ENCODE measurements at places on chromosomes 16 and 17. TPM values are rescaled to one million over a fixed set of nuclear protein-coding genes. Genes with fewer than 3 reads are reported as not detected.

- DNase-seq, result no peak
Observed at GRCh38 chr16:28873543-28874201, 4.6 kb upstream of the ATP2A1 start.

DNA sequence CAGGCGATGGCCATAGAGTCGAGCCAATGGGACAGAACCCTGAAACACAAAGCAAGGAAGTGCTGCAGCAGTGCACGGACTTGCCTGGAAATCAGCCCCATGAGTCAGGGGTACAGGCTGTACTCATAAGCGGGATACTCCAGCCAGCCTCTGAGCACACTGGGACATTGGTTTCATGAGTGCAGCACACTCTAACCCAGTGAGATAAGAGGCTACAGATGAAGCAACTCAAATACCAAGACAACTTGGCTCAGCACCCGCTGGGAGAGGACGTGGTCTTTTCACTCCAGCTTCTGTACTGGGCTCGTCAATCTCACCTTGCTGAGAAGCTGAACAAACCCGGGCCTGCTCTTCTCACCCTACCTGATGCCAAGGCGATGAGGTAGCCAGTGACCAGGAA lies 98.2 kb downstream of the AXIN2 start:
- no peak for DNase-seq

GRCh38 chr17:49931416-49932137 lies 37.4 kb upstream of the DLX4 start:
- no peak for DNase-seq

DNA sequence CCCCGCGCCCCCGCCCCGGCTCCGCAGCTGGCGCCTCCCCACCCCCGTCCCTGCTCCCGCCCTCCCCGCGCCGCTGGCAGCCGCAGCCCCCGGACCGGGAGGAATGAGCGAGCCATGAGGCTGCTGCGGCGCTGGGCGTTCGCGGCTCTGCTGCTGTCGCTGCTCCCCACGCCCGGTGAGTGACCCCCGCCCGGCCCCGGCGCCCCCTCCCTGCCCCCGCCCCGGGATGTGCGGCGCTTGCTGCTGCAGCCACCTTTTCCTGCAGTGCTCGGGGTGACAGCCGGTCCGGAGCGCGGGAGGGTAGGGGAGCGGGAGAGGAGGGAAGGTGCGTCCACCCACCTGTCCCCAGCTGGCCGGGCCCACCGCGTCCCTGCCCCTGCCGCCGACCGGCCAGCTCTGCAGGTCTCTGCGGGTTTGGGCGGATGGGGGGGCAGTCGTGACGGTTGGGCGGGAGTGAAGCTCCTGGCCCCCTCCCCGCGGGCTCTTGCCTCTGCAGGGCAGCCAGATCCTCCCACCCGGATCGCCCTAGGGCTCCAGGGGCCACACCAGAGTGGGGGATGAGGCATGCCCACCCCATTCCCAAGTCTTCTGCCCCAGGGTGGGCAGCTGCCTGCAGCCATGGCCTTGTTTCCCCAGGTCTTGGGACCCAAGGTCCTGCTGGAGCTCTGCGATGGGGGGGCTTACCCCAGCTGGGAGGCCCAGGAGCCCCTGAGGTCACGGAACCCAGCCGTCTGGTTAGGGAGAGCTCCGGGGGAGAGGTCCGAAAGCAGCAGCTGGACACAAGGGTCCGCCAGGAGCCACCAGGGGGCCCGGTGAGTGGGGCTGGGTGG lies 513 bp downstream of the ADAM11 start:
- DNase-seq, result no peak

- no peak for DNase-seq
Observed at GRCh38 chr16:59573528-59574271, 839.6 kb upstream of the GOT2 start.

DNA sequence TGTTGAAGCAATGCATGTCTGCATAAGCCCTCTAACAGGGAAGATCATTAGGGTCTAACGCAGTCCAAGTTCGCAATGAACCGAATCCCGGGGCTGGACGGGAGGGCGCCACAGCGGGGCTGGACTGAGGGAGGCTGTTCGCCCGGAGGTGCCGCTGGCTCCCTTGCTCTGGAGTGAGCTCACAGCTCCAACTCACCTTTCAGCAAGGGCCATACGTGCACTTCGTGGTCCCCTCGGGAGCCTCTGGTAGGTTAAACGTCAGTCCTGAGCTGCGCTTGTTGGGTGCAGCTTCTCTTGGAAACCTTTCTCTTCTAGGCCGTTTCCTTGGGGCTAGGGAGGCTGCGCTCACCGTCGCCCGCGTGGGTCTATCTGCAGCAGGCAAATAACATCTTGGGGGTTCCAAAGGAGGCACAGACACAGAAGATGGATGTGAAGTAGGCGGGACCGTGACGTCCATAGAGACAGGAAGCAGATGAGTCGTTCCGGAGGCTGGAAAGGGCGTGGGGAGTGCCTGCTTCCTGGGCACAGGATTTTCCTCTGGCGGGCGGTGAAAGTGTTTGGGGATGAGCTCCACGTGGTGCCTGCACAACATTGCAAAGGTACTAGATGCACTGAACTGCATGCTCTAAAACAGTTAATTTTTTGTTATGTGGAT lies 21.9 kb downstream of the ATP2C2 start:
- DNase-seq, result no peak

DNA sequence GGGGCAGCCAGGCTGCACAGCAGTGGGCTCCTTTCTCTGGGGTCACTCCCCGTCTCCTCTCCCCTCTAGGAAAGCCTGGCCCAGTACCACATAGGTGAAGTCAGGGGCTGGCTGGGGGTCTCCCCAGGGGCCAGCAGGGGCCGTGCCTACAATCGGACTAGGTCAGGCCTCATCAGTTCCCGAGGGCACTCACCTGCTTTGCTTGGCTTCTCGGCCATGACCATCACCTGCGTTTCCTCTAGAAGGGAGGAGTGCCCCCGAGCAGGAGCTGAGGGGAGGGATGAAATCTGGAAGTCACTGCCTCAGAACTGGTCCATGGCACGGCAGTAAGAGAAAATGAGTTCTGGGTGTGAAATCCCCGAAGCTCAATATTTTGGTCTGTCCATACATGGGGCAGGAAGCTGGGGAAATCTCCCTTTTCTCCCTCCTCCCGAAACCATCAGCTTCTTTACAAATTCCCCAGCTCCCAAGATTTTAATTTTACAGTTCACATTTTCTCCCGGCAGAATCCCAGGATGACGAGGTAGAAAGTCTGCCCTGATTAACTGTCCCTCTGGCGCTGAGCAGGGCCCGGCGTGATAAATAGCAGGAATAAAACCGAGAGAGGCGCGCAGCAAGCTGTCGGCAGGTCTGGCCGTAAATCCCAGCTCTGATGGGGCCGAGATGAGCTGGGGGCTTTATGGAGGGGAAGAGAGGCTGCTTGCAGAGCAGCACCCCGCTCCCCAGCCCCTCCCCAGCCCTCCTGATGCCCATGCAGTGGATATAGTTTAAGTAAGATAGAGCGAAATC lies 172.1 kb downstream of the RBFOX3 start:
- DNase-seq, result no peak

- DNase-seq, result peak; percentile 13
Observed at GRCh38 chr16:49490321-49490705, 116.7 kb downstream of the C16orf78 start.

- no peak for DNase-seq
Observed at GRCh38 chr17:76065775-76066174, 6.5 kb downstream of the SRP68 start.

DNA sequence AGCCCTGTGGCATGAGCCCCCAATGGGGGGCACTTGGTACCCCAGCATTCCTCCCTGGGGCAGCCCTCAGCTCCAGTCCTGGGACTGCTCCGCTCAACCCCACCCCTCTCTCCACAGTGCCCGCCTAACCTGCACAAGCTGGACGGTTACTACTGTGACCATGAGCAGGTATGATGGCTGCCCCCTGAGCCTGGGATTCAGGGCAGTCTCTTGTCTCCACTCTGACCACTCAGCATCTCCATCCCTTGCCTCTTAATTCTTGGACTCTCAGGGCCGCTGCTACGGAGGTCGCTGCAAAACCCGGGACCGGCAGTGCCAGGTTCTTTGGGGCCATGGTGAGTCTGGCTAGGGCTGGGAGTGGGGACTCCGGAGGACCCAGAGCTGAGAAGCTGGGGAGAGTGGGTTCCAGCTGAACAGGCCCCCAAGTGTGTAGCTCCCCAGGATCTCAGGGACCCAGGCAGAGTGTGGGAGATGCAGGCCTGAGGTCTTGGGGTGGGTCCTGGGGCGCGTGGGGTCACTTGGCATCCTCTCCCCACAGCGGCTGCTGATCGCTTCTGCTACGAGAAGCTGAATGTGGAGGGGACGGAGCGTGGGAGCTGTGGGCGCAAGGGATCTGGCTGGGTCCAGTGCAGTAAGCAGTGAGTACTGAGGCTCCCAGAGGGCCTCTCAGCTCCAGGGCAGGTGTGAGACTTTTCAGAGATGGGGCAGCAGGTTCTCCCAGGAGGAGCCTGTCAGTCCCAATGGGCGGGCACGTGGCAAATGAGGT lies 18.0 kb downstream of the ADAM11 start:
- DNase-seq, result no peak

GRCh38 chr16:66360624-66361324 lies 5.7 kb upstream of the CDH5 start:
- no peak for DNase-seq

- DNase-seq, result no peak
Observed at GRCh38 chr17:34283571-34283970, 2.0 kb upstream of the CCL11 start.

GRCh38 chr17:49015924-49016774 lies 19.0 kb downstream of the IGF2BP1 start:
- peak; percentile 15 for DNase-seq

- DNase-seq, result no peak
Observed at GRCh38 chr16:64416216-64417005, 705.5 kb downstream of the CDH11 start.

DNA sequence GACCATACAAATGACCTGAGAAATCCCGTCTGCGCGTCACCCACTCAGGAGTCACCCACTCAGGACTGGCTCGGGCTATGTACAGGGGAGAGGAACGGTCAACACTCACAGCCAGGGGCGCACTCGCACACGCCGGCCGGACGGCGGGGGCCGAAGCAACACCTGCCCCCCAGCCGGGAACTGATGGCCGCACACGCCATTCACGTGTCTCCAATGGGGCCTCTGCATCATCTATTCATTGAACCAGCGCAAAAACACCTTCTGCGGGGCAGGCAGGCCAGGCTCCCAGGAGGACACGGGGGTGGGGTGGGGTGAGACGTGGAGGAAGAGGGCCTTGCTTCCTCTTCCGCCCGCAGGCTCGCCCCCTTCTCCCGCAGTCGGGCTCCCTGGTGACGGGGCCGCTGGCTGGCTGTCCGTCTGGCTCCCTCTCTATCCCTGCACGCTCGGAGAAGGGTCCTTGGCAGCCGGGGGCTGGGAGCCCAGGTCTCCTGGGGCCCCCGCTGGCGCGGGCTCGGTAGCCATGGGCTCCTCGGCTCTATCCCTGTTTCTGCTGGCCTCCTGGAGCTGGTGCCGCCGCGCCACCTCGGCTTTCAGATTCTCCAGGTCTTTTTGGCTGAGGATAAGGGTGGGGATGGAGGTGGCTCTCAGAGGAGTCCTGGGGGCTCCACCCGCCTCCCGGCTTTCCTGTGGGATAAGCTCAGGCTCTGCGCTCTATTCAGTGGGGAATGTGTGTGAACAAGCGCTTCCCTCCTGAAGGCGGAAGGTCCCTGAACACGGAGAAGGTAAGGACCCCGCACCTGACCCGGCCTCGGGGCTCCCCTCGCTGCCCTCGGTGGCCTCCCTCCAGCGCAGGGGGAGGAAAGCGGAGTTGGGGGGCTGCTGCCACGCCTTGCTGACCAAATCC lies 21.1 kb downstream of the CLUH start:
- no peak for DNase-seq

The ABCC12 gene
- total RNA-seq, result not detected

The CCL14 gene
- 16.3 TPM for total RNA-seq

The PHKG2 gene
- 36.0 TPM for total RNA-seq

The FNDC8 gene
- not detected for total RNA-seq

The CCL5 gene
- total RNA-seq, result 0.79 TPM

The SYCE1L gene
- 0.85 TPM for total RNA-seq

Data from suprapubic skin (tissue), 4 donors.